ENCODE measurements at places on chromosomes 4 and X.

DNA sequence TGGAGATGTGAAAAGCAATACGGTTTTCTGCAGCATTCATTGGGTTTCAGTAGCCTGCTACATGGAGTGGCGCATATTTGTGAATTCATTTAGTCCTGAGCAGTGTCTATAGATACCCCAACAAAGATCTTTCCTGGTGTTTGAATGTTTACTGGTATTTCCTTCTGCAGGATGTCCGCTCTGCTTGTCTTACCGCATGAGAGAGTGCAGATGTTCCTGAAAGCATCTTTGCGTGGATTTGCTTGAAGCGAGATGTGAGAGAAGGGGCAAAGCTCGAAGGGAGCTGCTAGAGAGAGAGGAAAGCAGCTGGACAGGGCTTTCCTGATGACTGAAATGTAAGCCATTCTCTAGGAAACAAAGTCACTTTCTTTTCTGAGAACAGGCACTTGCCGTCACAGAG lies 40.9 kb upstream of the GYPA start:
- DNase-seq, result no peak

GRCh38 chr4:169099771-169100180 lies 89.7 kb upstream of the CBR4 start:
- no peak for DNase-seq

DNA sequence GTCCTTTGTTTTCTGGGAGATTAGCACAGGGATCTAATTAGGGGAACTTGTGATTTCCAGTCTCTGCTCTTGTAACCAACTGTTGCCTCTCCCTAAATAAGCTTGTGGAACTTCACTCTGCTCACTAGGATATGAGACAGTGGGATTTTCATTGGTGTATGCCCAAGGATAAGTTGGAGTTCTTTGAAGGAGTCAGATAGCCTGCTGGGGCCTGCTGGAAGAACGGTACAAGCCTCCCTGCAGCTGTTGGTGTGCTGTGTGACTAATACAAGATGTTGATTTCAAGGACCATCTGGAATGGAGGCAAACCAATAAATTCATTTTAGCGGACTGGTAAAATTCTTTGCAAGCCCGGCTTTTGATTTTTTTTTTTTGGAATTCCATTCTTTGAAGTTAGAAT lies 167.0 kb downstream of the AASDH start:
- no peak for DNase-seq

- DNase-seq, result no peak
These were observed 4.6 kb downstream of the RNF175 start for GRCh38 chr4:153755186-153755585.
